ENCODE measurements at places on chromosomes 3 and 15.

- no peak for DNase-seq
Measured at GRCh38 chr3:56137415-56137814, 330.9 kb downstream of the ERC2 start.

DNA sequence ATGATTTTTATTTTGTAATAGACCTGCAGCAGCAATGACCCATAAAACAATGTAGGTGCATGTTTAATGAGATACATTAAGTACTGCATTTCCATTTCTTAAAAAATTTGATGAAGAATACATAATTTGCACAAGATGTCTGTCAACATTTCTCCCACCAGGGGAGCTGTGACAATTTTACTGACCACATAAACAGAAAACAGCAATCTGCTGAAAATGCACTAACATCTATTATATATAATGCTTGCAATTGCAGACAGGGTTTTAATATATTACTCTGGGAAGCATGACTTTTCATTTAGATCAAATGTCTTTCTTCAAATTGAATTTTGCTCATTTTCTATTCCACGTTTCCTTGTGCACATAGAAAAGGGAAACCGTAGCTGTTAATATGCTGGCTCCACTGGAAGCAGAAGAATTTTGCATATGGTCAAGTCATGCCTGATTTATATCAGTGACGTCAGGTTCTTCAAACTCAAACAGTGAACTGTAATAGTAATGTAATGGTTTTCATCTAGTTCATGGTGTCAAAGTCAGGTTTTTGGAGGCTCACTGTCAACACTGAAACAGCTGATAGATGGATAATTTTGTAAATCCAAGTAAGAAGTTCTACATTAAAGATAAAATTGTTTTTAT is 79.8 kb upstream of the IGF1R start:
- no peak for DNase-seq

DNA sequence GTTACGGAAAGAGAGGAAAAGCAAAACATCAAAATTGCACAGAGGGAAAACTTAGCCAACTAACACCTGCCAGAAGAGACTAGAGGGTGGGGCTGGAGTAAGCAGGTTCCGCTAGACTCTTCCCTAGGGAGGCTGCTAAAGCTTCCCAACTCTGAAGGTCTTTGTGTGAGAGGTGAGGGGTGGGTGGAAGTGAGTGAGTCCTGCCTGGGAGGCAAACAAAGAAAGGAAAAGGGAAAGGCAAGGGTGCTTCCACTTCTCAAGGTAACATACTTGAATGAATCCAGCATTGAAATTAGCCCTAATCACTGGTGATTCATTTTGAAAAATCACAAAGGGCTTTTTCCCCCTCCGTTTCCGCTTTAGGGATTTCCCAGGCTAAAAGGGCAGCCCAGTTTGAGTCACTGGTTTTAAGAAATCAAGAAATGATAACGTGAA is 220.5 kb upstream of the ADAMTS9 start:
- no peak for DNase-seq

- DNase-seq = no peak
Measured at GRCh38 chr3:126487151-126487771, 11.6 kb upstream of the ZXDC start.

- no peak for DNase-seq
Measured at GRCh38 chr15:67977414-67978089, 76.6 kb upstream of the PIAS1 start.

- DNase-seq = peak; percentile 75
Measured at GRCh38 chr15:37016231-37016630, 84.1 kb downstream of the MEIS2 start.

DNA sequence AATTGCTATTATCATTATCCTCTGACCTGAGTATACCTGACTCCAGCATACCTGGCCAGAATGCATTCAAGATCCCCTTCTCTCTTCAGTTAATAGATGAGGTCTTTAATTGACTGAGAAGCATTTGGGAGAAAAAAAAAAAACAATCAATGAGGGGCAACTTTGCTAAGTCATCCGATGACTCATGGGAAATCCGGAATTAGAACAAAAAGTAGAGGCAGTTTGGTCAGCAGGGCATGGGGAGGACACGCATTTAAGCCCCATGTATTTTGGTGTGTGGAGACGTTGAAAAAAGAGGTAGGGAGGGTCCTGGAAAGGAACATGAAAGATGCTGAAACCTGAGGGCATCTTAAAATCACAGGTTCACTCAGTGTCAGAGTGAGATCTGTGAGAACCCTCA is 256.2 kb downstream of the RORA start:
- no peak for DNase-seq

DNA sequence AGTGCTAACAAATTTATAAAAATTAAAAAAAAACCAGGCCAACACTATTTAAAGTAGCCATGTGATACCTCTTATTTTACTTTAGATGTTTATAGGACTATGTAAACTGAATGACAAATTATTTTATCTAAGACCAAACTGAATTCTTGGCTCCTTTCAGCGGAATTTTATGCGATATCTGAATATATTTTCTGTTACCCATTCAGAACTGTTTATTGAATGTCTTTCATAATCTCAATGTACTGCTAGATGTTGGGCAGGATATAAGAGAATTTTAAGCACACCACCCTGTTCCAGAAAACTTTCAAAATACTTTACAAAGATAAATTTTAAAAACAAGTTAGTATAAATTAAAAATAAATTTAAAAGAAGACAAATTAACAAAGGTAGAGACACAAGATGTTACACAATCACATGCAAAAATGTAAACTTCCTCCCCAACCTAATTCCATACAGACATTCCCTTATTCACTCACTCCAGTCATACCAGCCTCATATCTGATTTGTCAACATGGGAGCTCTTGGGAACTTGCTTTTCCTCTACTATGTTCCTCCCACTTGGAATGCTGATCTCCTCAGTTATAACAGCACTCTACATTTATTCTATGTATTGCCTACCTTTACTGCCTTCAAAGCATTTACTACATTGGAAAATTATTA is 154.6 kb upstream of the MBNL1 start:
- DNase-seq = no peak

- DNase-seq = no peak
Measured at GRCh38 chr15:29106116-29106515, 163.5 kb downstream of the NSMCE3 start.

- DNase-seq = peak; percentile 81
Measured at GRCh38 chr3:71955240-71956068, 170.5 kb upstream of the PROK2 start.

GRCh38 chr15:70602834-70603560 is 160.4 kb downstream of the UACA start:
- DNase-seq = no peak

DNA sequence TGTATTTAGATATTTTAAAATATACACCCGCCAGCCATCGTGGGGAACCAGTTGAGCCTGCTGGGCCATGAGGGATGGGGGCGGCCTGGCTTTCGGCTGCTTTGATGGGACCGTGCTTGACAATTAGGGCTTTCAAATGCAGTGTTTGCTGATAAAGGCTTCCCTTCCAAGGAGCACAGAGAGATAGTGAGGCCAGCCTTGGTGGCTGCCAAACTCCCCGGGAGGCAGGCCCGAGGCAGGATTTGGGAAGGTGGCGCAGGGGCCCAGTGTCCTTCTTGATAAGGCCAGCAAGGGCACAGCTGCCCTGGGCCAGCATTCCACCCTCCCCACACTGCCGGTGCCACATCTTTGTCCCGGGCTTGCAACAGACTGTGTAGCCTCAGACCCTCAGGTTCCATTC is 75.6 kb downstream of the LINGO1 start:
- DNase-seq = no peak

DNA sequence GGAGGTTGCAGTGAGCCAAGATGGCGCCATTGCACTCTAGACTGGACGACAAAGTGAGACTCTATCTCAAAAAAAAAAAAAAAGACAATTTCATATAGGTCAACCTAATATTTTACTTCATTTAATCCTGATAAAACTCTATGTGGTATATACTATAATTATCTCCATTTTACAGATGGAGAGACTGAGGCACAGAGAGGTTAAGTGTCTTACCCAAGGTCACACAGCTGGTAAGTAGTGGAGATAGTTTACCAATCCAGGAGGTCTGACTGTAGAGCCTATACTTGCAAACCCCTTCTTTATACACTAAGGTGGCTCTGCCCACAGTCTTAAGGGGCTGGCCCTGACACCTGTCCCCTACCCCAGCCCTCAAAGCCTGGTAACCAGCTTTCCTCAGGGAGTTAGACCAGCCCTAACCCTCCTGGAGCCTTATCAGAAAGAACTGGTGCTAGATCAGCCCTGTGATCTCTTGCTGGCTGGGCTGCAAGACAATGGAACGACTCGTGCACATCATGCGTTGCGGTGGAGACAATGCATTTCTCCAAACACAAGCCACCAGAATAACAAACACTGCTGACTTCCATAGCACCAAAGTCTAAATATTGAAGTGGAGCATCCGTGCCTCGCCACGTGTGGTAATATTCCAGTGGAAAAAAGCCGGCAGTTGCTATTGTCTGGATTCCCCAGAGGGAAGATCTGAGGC is 60.0 kb upstream of the SMAD3 start:
- DNase-seq = no peak

- DNase-seq = no peak
Measured at GRCh38 chr3:148882288-148882687, 17.2 kb downstream of the CPA3 start.

- no peak for DNase-seq
Measured at GRCh38 chr3:5185093-5185673, 2.3 kb upstream of the EDEM1 start.

DNA sequence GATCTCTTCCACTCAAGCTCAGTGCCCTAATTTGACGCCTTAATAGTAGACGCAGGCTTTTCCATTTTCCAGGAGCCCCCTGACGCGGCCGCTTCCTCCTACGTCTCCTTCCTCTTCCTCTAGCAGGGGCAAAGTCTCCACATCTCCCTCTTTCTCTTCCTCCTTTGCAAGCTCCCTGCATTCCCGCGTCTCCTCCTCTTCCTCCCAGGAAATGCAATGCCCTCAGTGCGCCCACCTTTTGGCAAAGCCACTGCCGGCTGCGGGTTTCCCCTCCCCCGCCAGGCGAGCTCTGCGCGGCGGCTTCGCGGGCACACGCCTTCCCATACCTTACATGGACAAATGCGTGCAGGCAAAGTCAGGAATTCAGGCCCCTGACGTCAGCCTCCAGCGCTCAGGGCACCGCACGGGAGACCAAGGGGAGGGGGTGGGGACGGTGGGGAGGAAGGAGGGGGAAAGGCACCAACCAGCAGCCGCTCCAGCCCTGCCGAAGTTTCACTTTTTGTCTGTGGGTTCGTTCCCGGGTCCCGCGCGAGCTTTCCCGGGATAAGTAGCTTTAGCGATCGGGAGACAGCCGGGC is 432 bp upstream of the LPP start:
- peak; percentile 90 for DNase-seq

DNA sequence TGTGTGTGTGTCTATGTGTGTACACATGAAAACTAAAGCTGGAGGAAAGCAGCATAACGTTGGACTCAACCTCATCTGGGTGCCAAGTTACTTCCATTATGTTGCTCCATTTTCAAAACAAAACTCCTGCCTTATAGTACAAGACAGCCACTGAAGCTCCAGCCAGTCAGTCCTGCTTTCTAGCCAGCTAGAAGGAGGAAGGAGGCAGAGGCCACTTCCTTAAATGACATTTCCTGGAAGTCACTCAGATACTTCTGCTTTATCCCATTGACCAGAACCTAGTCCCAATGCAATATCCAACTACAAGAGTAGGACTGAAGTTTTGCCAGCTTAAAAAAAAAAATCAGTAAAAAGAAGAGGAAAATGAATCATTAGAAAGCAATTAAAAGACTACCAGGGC is 31.7 kb downstream of the CADPS start:
- DNase-seq = no peak

GRCh38 chr3:10988001-10988665 is 4.4 kb upstream of the SLC6A1 start:
- no peak for DNase-seq

DNA sequence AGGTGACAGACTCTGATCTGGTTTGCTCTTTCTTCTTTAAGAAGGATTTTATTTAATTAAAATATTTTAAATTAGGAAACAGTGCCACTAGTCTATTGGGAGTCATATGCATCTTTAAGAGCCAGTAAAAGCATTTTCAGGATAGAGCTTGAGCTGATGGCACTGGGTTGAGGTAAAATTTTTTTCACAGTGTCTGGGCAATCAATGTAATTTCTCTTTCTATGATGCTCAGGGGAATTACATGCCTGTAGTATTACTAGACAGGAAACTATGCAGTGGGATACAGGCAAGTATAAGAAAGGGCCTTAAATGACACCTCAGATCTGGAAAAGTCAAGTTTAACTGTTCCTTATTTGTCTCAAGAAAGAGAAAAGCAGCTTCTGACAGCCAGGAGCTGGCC is 76.4 kb downstream of the GAP43 start:
- DNase-seq = peak; percentile 50

DNA sequence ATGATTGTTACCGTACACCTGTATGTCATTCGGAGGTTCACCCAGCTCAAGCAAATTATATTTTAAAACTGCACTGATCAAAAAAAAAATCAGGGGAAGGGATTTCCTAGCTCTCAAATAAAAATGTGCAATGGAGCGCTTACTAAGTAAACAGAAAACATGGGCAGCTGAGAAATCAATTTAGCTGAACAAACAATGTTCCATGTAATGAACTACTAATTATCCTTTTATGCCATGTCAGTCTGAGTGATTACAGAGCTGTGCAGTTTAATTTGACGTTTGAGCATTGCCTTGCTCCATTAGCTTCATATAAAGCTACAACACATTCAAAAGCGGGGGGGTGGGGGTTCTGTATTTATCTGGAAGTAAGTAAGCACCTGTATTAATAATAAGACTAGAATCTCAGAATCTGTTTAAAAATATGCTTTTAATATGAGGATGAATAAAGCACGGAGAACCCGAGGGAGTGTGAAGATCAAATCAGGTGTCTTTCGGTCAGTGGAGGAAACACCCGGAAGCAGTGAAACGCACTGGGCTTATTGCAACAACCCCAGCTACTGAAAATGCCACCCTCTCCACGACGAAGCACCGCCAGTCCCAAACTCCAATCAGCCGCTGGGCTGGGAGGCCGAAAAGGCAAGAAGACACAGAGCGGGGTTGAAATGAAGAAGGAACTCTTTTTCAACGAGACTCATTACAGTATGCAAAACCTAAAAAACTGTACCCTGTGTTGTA is 196.5 kb upstream of the ATP11B start:
- no peak for DNase-seq

GRCh38 chr15:91603384-91604080 is 250.0 kb upstream of the SLCO3A1 start:
- no peak for DNase-seq

Data from fibroblast of skin of left biceps (primary cell).